Activated T-cell treated with anti-CD3 and anti-CD28 coated beads for 4 hours (primary cell): ENCODE measurements at places on chromosomes 11 and 22.
A peak's percentile ranks its signal among the peaks of the same experiment; 100 is the strongest.

- DNase-seq: no peak
Observed at GRCh38 chr11:109320595-109320994, 101.4 kb upstream of the C11orf87 start.

DNA sequence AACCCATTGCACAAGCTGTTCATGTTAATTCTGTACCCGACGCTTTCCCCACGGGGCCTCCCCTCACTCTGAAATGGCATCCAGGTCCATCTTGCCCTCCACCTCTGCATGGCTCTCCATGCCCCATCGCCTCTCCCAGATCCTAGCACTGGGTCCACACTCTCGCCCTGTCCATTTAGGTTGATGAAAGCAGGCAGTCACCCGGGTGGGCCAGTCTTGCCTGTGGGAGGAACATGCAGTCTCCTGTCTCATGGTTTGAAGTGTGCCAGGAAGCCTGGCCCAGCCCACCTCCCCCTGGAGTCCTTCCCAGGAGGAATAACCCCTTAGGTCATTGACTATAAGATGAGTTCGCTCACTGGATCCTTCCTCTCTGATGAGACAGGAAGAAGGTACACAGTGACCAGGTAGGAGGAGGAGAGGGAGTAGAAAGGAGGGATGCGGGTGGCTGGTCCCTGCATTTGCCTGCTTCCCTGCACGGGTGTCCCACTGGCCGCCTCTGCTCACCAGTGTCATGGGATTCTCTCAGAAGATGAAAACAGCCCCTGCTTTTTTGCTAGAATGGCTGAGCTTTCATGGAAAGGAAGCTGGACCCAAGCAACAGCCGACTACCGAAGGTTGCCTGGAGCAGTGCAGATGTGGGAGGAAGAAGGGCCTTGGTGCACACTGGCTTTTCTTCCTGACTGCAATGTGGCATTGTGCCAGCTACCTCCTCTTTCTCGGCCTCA is 6.8 kb downstream of the TMEM121B start:
- no peak for DNase-seq

DNA sequence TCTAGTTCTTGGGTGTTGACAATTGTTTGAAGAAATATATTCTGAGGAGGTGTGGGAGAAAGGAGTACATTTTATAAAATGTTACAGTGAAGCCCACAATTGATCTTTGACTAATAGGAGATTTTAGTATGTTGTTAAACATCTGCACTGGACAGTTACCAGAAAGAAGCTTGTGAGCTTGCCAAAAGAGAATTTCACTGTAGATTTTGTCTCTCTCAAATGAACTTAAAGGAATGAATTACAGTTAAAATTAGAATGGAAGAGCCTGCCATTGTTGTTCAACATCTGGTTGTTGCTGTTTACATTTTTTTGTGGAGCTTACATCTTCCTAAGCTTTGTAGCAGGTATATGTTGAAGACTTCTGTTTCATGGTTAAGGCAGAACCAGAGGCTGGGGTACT is 620.5 kb upstream of the CCDC179 start:
- no peak for DNase-seq

GRCh38 chr22:46124383-46125144 is 25.8 kb upstream of the PPARA start:
- no peak for DNase-seq

DNA sequence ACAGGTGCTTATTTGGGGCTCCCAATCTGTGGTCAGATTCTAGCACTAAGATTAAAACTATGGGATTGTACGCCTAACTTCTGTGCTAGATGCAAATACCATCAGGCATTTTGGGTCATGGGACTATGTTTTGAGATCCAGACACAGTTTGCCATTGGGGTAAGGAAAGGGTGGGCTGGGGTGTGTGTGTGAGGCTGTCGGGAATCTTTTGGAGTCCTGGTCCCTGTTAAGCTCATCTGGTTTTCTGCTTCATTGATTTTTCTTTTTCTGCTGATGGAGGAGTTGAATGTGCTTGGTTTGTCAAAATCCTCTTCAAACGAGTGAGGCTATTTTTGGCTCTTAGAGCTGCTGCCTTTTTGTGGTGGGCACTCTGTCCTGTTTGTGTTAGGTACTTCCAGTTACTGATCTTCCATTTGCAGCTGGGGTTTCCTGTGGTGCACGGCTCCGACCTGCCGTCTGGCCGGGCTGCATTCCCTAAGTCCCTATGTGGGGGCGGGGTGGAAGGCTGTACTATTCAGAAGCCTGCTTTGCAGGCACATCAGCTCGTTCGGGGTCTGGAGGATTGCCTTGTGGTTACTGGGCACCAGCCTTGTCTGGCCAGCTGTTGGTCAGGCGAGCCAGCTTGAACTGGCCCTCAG is 2.9 kb downstream of the BCR start:
- no peak for DNase-seq

DNA sequence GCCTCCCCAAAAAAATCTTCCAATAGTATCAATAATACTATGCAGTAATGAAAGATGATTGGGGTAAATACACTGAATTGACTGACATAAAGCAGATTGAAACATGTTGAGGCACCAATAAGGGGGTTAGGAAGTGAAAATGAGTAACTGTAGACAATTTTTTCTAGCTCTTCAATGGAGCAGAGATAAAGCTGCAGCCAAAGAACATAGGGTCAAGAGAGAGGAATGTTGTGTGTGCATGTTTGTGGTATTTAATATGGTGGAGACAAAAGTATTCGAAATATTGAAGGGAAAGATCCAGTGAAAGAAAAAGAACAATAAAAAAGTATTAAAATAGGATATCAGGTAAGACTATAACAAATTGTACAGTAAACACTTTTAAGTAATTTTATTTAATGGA is 450.0 kb upstream of the CCDC179 start:
- DNase-seq: no peak

- no peak for DNase-seq
Observed at GRCh38 chr22:19749876-19750275, 10.7 kb upstream of the TBX1 start.

GRCh38 chr22:30297991-30298701 is 8.8 kb upstream of the CASTOR1 start:
- DNase-seq: no peak

DNA sequence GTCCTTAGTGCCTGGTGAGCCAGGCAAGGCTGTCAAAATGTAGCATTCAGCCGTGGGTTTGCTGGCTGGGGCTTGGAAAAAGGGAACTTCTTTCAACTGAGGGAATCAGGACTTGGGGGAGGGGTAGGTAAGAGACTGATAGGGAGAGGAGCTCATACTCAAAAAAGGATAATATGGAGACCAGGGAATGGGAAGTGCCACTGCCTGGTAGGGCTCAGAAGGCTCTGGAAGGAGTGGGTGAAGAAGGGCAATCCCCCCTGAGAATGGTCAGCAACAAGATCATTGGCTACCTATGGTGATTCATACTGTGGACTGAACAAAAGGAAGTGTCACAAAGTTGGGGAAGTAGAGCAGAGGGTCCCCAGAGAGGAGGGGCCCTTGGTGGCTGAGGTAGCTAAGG is 1.9 kb downstream of the CNGA4 start:
- DNase-seq: no peak

GRCh38 chr11:57752954-57753353 is 1.3 kb upstream of the BTBD18 start:
- DNase-seq: no peak

GRCh38 chr11:43359422-43359818 is 700 bp downstream of the TTC17 start:
- DNase-seq: peak; percentile 21

- no peak for DNase-seq
Observed at GRCh38 chr22:46286006-46286405, 10.7 kb upstream of the GTSE1 start.

DNA sequence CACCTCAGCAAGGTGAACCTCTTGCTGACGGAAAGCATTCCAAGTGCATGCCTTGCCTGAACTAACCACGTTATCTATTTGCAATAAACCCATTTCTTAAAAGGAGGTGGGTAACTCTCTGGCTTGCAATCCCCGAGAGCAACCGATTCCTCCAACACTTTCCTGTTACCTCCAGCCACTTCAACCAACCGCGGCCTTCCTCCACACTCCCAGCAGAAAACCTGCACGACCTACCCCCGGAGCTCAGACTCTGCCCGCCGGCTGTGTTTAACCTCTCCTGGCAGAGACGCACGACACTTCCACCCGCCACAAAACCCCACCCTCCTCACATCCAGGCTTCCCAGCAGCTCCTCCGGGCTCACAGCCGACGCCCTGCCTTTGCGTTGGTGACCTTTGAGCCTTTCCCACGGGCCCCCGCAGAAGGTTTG is 708 bp downstream of the SCO2 start:
- no peak for DNase-seq

GRCh38 chr22:47205554-47205953 is 443.1 kb downstream of the TBC1D22A start:
- DNase-seq: no peak

GRCh38 chr11:13473013-13473722 is 10.1 kb upstream of the BTBD10 start:
- no peak for DNase-seq

DNA sequence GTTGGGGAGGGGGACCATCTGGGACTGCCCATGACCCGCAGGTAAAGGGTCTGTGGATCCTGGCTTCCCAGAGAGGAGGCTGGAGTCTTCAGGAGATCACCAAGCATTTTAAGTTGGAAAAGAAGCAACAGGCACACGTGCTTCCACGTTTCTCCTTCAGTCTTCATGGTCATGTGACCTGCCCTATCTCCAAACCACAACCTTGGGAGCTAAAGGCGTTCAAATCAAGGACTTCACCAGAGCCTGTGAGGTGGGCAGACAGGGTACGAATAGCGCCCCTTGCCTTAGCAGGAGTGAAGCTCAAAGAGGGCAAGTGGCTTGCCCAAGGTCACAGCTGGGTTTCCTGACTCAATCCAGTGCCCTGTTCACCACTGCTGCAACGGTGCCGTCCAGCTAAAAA is 6.7 kb downstream of the TMEM184B start:
- no peak for DNase-seq

GRCh38 chr22:47367993-47368945 is 605.8 kb downstream of the TBC1D22A start:
- DNase-seq: no peak

- no peak for DNase-seq
Observed at GRCh38 chr22:41350087-41350486, 31.7 kb upstream of the TEF start.

DNA sequence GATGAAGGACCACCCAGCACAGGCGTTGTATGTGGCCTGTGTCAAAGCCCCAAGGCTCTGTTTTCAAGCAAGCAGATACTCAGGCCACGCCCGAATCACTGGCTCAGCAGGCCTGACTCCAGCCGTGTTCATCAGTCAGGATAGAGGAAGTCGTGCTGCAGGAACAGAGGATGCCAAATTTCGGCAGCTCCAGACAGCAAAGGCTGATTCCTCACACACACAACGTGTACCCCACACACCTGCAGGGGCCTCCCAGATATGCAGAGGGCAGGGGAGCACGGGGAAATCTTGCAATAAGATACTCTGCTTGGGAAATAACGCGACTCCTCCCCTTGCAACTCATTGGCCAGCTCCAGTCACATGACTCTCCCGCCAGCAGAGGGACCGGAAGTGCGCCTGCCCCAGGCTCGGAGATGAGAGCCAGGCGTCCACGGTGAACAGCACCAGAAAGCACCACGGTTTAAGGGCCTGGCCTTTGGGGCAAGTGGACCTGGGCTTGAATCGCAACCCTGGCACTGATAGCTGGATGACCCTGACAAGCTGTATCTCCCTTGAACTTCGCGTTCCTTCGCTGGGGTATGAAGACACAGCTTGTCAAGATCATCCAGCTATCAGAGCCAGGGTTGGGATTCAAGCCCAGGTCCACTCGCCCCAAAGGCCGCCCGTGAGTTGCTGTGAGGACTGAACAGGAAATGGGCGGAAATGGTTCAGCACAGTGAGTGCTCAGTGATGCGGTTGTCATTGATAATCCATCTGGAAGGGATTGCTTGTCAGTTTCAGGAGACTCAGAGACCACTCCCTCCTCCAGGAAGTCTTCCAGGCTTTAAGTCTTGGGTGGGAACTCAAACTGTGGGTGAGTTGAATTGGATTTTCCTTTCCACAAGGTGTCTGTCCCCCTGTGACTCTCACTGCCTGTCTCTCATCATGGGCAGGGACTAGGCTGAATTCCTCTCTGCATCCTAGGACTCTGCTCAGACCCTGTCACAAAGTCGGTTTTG is 88.5 kb downstream of the MYEOV start:
- DNase-seq: no peak

DNA sequence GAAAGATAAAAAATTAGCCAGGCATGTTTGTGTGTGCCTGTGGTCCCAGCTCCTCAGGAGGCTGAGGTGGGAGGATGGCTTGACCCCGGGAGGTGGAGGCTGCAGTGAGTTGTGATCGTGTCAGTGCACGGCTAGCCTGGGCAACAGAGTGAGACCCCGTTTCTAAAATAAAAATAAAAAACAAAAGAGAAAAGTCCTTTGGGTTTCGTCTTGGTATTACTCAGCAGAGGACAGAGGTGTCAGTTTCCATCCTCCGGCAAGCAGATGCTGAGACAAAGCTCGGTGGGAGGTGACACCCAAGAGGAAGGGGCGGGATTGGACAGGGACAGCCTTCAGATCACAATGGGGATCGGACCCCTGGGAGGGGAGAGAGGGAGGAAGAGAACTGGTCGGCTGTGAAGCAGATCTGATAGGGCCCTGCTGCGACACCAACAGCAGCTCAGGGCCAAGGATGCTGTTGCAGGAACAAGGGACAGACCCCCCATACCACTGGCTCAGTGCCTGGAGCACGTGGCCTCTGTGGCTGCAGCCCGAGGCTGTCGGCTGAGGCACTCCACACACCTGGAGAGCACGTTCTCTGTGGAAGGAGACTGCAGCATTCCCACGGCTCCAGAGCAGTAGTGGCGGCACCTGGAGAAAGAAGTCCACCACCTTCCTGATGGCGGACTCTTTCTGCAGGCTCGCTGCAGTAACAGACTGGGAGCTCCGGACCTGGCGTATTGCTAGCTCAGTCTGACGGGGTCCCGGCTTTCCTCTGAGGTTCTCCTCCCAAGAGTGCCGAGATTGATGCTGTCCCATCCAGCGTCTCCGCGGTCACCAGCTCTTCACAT is 5.2 kb upstream of the BID start:
- no peak for DNase-seq

GRCh38 chr11:33387581-33387980 is 130.4 kb downstream of the HIPK3 start:
- DNase-seq: no peak

GRCh38 chr11:61507962-61508861 is at the start of gene LRRC10B:
LRRC10B (plus strand) TSS chr11:61508749; CDS start chr11:61508999, 250 bp downstream.
- no peak for DNase-seq

DNA sequence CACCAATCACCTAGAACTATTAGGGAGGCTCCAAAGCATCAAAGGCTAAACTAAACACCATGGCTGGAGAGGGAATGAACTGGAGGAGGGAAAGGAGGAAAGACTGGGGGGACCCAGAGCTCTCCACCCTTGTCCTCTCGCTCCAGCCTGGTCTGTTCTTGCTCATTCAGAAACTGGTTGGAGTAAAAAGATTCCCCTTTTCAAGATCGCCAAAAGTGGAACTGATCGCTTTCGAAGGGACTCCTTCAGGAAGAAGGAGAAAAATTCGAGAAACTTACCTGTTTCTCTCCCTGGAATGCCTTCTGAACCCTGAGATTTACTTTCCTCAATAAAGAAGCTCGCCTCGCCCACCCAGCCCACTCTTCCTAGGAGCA is 46.9 kb downstream of the OR4D9 start:
- no peak for DNase-seq

DNA sequence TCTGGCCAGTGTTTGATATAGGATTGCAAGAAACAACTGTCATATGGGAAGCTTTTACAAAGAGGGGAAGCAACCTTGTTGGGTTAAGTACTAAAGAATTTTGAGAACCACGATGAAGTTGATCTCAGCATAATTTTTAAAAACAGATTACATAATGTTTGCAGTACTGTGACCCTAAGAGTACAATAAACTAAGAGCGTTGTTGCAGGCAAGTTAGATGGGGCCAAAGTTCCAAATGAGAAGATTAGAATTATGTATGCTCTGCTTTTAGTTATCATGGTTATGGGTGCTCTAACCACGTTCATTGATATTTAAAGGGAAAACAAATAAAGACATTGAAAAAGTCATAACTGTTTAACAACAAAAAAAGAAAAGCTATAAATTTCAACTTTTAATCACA is 177.5 kb downstream of the CNTN5 start:
- DNase-seq: no peak
